ENCODE measurements at places on chromosomes 11 and 22.
A peak's percentile ranks its signal among the peaks of the same experiment; 100 is the strongest.

GRCh38 chr11:126480015-126480409 lies 124.5 kb downstream of the ST3GAL4 start:
- no peak for DNase-seq

DNA sequence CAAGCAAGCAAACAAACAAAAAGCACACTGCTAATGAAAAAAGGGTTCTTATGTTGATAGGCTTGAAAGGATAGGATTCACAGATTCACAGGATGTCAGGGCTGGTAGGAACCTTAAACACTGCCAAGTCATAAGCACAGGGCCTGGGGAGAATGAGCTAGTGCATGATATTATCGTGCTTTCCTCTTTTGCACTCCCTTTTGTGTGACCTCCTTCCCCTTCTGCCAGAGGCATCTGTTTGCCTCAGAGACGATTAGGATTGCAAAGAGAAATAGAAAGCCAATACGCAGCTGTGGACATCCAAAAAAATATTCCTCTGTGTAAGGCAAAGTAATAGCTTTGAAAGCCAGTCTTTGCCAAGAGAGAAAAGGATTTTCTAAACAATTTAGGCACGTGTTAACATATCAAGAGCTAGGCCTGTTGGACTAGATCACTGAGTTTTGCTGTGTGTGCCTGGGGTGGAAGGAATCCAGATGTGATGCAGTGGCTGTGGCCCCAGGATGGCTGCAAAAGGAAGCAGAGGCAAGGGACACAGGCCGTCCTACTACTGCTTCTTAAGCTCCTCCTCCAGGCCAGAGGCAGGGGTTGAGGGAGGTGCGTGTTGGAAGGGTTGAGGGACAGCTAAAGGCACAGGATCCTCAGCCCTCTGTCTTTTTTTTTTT lies 30.6 kb downstream of the MCHR1 start:
- no peak for DNase-seq

- DNase-seq, result peak; percentile 16
These were observed 707 bp upstream of the FTH1 start for GRCh38 chr11:61967924-61968757.

DNA sequence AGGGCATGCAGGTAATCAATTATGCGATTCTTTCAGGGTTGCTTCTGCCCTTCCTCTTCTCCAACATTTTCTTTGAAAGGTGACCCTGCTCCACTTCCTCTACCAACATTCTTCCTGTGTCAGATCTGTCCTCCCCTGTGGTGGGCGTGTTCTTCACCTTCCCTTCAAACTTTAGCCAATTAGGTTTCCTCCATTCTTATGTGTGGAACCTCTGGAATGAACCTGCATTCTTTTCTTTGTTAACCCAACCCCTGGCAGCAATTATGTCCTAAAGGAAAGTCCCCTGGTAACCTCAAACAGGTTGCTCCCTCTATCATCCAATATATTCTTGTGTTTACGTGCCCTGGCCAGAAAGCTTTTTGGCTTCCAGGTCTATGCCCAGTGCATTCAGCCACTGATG lies 22.4 kb downstream of the KIRREL3 start:
- no peak for DNase-seq

- DNase-seq, result no peak
These were observed 7.5 kb downstream of the PVALB start for GRCh38 chr22:36809351-36809750.

- DNase-seq, result no peak
These were observed 597.7 kb upstream of the CADM1 start for GRCh38 chr11:116101902-116102301.

DNA sequence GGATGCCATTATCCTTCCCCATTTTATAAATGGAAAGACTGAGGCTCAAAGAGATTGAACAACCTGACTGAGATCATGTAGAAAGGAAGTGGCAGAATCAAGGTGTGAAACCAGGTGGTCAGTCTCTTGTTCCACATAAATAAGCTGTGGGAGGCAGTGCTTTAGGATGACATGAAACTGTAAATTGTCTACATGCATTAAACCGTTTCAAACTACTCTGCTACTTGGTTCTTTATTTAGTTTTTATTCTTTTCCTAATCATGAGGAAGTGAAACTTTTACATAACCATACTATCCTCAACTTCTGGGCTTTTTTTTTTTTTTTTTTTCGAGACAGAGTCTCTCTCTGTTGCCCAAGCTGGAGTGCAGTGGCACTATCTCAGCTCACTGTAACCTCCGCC lies 34.9 kb downstream of the CADM1 start:
- no peak for DNase-seq

DNA sequence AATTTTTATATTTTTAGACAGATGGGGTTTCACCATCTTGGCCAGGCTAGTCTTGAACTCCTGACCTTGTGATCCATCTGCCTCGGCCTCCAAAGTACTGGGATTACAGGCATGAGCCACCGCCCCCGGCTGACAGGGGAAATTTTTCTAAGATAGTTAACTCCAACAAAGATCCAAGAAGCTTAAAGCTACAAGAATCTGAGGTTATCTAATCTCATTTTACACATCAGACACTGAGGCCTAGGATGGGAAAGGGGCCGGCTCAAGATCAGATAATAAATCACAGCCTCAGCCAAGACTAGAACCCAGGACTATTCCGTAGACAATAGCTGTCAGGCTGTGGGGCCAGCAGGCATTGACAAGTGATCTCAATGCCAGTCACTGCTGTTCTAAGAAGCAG lies 94.0 kb downstream of the AMBRA1 start:
- no peak for DNase-seq

GRCh38 chr11:64694821-64695365 lies 28.1 kb downstream of the NRXN2 start:
- DNase-seq, result no peak

- no peak for DNase-seq
These were observed 50.9 kb upstream of the CDON start for GRCh38 chr11:126113515-126113957.

GRCh38 chr11:124970925-124971324 lies 16.9 kb downstream of the CCDC15 start:
- DNase-seq, result no peak

- DNase-seq, result no peak
These were observed 267.2 kb upstream of the SYN3 start for GRCh38 chr22:33325232-33326004.

DNA sequence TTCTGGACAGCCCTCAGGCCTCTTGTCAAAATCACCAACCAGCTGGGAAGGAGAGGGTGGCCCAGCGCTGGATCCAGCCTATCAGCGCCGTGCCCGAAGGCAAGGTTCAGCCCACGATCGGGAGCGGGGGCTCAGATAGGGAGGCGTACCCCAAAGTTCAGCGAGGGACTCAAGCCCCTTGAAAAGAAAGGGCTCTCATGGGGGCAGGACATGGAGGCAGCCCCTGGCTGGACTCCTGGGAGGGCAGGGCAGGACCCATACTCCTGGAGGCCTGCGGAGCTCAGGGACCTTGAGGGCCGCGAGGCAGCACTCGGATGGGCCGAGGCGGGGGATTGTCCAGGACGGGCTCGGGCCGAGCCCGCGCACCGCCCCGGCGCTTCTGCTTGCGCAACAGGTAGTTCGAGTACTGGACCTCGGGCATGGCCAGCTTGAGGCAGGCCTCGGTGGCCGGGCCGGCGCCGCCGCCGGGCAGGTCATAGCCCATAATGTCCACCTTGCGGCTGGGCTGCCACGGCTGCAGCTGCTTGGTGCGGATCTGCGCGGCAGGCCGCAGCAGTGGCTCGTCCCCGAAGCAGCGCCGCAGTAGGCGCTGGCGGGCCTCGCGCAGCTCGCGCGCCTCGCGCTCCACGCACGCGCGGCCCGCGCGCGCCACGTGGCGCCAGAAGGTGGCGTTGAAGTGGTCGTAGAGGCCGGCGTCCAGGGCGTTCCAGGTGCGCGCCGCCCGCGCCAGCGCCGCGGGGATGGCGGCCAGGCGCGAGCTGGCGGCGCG lies 6.5 kb downstream of the GAL3ST3 start:
- DNase-seq, result no peak

GRCh38 chr11:11611381-11611780 lies 10.4 kb downstream of the GALNT18 start:
- no peak for DNase-seq

GRCh38 chr22:45485261-45485660 lies 17.4 kb upstream of the FBLN1 start:
- DNase-seq, result no peak

- DNase-seq, result no peak
These were observed 81.8 kb upstream of the NTM start for GRCh38 chr11:131288521-131289091.

DNA sequence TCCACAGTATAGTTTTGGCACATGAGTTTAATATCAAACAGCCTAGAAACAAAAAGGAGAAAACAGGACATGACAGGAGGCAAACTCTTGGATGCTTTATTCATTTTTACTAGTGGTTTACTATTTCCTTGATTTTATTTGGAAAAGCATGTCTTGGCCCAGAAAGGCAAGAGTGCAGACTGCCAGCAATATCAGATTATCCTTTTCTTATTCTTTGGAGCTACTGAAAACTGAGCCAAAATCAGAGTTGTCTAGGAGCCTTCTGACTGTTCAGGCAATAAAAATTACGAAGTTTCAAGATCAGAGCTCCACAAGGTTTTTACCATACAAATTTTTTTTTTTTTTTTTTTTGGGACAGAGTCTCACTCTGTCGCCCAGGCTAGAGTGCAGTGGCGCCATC lies 16.0 kb downstream of the CELF1 start:
- no peak for DNase-seq

- no peak for DNase-seq
These were observed 65.1 kb upstream of the CD44 start for GRCh38 chr11:35073691-35074419.

DNA sequence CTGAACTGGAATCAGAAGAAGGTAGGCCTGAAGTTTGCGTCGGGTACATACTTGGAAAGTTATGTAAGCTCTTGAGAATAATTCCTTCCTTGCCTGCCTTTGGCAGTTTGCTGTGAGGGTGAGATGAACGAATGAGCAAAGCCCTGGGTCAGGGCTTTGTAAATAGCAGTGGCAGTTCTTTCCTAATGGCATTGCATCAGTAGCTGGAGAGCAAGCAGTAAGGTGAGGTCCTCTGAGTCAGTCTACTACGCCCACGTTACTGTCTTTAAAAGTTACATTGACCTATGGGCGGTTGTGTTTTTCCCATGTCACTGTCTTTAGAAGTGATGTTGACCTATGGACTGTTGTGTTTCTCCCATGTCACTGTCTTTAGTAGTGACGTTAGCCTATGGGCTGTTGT lies 179.1 kb upstream of the E2F8 start:
- DNase-seq, result no peak

- DNase-seq, result no peak
These were observed 12.1 kb upstream of the TRIM44 start for GRCh38 chr11:35650467-35650866.

DNA sequence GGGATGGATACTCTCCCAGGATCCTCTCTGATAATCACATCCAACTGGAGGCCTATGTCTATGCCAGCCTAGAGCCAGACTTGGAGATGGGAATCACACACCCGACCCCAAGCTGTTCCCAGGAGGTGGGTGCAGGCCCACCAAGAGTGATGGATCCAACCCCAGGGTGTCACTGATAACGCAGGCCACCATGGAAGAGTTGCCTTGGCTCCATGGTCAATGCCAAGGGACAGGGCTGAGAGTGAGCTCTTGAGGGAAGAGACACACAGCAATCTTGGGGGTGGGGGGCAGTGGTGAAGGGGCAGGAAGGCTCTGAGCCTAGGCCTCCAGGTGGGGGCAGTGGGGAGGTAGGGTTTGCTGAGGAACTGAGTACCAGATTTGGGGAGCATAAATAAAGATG lies 16.9 kb downstream of the TUB start:
- no peak for DNase-seq

DNA sequence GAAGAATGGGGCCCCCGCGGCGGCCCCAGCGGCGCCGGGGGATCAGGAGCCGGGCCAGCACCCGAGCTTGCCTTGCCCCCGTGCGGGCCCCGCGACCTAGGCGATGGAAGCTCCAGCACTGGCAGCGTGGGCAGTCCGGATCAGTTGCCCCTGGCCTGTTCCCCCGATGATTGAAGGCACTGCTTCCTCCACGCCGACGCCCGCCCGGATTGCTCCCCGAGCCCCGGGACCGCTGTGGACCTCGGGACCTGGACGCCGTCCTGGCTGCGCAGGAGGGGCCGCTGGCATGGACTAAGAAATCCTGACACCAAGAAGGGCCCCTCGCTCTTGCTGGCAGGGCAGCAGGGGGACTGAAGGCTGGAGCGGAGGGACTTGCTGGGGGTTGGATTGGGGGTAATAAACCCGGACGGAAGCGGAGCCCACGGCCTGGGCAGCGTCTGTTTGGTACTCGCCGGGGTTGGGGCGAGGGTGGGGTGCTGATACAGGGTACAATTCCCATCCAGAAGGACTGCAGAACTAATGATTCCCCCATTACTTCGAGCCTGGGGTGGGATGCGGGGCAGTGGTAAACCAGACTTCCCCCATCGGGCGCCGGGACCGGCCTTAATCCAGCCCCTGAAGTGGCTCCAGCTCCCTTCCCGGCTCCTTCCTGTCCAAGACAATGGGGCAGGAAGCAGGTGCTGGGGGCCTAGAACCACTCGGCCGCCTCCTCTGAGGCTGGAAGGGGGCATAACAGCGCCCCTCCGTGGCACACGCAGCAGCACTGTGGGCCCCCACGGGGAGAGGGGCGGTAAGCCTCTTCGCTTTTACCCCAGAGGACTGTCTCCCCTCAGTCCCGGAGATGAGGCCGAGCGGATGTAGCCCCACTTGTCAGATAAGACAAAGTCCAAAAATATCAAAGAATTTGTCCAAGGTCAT lies 1.0 kb downstream of the CCDC85B start:
- no peak for DNase-seq

GRCh38 chr11:2401436-2401984 lies 960 bp downstream of the TSSC4 start:
- DNase-seq, result no peak

GRCh38 chr11:87033561-87033960 lies 4.2 kb upstream of the TMEM135 start:
- no peak for DNase-seq

DNA sequence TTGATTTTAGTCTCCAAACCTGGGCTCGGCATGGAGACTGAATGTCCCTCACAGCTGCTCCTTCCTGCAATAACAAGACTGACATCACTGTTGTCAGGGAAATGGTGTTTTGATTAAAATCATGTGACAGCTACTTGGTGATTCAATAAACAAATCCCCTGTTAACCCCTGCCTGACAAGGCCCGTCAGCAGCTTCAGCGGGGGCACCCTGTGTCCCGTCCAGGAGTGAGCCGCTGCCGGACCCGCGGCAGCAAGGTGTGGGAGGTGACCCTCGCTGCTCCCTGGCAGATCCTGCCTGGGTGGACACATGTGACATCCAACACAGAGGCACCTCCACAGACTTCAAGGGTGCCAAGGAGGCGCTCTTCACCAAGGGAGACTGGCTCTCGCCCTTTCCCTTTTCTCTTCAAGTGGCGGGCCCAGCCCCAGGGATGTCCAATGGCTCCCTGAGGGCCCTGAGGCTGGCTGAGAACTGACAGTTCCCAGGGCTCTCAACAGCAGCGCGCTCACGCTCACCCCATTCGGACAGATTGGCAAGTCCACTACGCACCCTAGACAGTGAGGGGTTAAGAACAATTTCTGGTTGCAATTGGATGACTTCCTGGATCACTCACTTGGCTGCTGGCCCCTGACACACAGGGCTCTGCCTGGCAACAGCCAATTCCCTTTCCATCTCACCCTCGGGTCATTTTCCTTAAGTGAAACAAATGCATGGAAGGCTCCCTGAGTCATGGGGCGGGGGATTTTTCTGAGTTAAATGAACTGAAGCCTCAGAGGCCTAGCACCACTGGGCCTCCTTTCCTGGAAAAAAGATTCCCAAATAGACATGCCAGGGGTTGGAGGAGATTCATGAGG lies 30.7 kb downstream of the PPP2R1B start:
- DNase-seq, result no peak

GRCh38 chr11:1738380-1738779 lies 12.0 kb downstream of the IFITM10 start:
- DNase-seq, result no peak

GRCh38 chr22:19930551-19931486 lies 10.8 kb upstream of the COMT start:
- DNase-seq, result no peak
